Fibroblast of skin of abdomen (primary cell): ENCODE measurements at places on chromosomes 12 and 14.

DNA sequence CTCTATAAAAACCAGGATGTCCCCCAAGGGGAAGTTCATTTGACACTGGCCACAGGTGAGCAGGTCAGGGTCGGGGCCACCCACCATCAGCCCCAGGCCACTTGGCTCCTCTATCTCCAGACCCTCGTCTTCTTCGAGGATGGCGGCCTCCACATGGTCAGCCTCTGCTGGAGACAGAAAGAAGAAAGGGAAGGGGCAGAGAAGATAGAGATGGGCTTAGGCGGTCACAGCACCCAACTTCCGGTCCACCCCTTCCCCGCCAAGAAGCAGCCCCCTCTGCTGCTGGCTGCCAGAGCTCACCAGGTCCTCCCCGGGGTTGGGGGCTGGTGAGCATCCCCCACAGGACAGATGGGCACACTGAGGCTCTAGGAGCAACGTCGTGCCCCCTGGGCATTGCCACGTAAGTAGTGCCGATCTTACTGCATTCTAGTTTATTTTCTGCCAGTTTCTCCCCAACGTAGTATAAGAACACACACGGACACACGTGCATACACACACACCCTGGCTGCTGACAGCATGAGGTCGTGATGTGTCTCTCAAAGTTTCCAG is 14.2 kb downstream of the BCL11B start:
- DNase-seq = no peak

GRCh38 chr14:82915381-82915780 is 1381.7 kb upstream of the SEL1L start:
- DNase-seq = no peak

DNA sequence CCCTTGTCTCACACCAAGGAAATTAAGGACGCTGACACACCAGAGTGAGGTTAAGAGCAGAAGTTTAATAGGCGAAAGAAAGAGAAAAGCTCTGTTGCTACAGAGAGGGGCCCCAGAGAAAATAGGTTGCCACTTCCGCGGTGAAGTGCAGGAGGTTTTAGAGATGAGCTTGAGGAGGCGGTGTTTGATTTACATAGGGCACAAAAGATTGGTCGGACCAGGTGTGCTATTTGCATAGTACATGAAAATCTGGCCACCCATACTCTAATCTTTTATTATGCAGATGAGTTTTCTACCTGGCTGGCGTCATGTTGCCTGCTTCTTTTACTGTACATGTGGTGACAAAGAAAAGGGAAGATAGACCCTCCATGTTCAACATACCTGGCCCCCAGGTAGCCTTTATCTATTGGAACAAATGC is 23.3 kb upstream of the MYF6 start:
- no peak for DNase-seq

DNA sequence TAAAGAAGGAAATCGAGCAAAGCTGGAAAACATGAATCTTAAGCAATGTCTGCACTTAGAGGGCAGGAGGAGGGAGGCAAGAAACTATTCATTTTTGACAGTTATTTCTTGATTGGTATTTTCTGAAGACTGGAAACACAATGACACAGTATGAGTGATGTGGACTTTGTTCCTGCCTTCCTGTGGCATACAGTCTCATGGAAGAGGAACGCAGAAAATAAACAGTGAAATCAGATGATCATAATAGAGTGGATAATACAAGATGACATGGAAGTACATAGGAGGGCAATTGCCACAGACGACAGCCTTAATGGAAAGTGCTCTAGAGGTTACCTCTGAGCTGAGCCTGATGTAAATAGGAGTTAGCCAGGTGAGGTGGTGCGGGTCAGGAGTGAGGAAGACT is 140.4 kb upstream of the MAX start:
- DNase-seq = peak; percentile 33

- DNase-seq = no peak
These were observed 195.3 kb upstream of the BCL2L14 start for GRCh38 chr12:11875414-11875935.

GRCh38 chr14:56212521-56212920 is 94.3 kb downstream of the PELI2 start:
- DNase-seq = peak; percentile 33

GRCh38 chr12:110995016-110995415 is 74.6 kb upstream of the MYL2 start:
- DNase-seq = no peak
